Left lung (tissue), 14 donors: ENCODE measurements at places on chromosomes 7 and 10. TPM values are rescaled to one million over a fixed set of nuclear protein-coding genes. Genes with fewer than 3 reads are reported as not detected.

DNA sequence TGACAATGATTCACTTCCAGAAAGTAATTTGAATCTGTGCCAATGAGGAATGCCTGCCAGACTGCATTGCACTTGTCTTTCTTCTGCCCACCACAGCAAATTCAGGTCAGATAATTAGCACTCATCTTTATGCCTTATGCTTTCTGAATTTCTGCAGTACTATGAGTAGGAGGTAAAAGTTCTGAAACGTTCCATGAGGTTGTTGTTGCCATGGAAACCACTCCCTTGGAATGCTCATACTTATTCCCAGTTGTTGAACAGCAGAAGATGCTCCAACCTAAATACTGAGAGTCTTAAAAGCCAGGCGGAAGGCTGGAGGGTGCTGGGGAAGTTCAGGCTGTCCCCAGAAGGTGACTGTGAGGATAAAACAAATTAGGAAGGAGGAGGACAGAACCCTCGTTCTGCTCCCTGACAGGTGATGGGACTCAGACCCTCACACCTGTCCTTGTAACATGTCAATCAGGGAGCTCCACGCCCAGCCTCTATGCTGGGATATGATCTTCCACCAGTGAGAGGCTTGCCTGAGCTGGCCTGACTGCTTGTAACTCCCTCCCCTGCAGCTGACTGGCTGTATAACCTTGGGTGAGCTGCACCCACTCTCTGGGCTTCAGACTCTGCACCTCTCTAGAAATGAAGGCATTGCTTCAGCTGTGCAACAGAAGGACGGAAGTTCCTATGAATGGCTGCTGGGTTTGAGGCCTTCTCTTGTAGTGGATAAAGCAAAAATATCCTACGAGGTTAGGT, 554.3 kb upstream of the MGMT start:
- no peak for DNase-seq

GRCh38 chr10:80455461-80456349, 1.6 kb downstream of the TSPAN14 start:
- DNase-seq = no peak

DNA sequence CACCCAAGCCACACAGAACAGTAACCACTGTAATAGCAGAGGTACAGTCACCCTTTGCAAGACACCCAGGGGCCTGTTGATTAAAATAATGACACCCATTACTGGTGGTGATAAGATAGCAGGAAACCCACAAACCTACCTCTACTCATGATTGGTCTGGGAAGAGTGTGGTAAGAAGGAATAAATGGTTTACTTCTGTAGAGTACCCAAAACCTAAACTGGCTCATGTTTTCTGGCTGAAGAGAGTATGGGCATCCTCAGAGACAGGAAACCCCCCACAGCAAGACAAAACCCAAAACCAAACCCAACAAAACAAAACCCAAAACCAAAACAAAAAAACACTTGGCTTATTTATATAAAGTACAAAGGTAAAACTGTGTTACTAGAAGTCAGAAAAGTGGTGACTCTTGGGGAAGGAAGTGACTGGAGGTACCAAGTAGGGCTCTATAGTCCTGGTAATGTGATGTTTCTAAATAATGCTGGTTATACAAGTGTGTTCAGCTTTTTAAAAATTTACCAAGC, 15.5 kb upstream of the DNAJB12 start:
- no peak for DNase-seq

- no peak for DNase-seq
These were observed 42.1 kb upstream of the HPS1 start for GRCh38 chr10:98488669-98489430.

DNA sequence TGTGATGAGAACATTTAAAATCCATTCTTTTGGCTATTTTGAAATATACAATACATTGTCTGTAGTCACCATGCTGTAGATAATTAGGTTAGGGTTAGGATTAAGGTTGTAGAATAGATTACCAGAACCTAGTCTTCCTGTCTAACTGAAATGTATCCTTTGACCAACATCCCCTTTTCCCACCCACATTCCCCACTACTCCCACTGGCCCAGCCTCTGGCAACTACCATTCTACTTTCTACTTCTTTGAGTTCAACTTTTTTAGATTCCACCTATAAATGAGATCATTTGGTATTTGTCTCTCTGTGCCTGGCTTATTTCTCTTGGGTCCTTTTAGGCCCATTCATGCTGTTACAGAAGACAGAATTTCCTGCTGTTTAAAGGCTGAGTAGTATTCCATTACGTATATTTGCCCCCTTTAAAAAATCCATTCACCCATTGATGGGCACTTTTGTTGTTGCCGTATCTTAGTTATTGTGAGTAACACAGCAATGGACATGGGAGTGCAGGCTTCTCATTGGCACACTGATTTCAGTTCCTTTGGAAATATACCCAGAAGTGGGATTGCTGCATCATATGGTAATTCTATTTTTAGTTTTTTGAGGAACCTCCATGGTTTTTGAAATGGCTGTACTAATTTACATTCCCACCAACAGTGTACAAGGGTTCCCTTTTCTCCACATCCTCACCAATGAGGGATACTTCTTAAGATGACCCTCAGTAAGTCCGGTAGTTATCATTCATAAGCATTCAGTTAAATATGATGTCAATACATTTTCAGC, 104.0 kb downstream of the RALA start:
- DNase-seq = no peak

- DNase-seq = no peak
These were observed 96.0 kb downstream of the MTERF1 start for GRCh38 chr7:91784469-91784868.

- DNase-seq = peak; percentile 32
These were observed 54.9 kb downstream of the PDGFA start for GRCh38 chr7:464454-465401.

DNA sequence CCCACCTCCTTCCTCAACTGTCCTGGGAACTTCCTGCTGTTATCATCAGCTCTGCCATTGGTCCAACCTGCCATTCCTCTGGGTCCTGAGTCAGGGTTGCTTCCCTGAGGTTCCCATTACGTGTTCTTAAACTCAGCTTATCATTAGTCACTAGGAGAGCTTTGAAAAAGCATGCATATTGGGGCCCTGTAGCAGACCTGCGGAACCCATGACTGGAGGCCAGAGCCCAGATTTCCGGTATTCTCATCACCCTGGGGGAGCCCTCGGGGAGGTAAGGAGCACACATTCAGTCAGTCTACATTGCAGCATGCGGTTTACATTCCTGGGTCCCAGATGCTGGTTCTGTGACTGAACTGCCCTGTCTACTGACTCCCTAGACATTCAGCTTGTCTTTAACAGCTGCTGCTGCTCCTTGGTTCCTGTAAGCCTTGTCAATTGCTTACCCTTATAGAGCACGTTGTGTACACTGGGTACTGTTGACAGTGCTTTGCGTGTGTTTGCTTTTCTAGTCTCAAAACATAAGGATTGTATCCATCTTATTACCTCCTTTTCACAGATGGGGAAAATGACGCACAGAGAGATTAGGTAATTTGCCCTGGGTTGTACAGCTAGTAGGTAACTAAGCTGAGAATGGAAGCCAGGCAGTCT, 12.8 kb downstream of the CDHR3 start:
- no peak for DNase-seq

DNA sequence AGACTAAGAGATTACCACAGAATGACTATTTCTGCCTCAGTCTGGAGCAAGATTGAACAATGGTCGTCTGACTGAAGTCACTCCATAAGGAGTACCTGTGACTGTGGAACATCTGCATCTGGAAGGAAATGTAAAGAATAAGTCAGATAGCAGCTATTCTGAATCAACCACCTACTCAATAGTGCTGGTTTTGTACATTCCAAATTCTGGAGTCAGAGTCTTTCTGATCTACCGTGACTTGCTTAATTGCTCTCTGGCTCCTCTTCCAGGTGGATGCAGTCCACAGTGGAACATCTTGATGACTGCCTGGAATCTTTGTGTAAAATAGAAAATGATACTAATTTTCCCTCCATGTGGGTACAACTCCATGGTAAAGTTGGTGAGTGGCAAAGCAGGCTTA, 156.3 kb upstream of the SEMA3C start:
- no peak for DNase-seq

- DNase-seq = no peak
These were observed 214.8 kb downstream of the LRRTM3 start for GRCh38 chr10:67140641-67141040.

DNA sequence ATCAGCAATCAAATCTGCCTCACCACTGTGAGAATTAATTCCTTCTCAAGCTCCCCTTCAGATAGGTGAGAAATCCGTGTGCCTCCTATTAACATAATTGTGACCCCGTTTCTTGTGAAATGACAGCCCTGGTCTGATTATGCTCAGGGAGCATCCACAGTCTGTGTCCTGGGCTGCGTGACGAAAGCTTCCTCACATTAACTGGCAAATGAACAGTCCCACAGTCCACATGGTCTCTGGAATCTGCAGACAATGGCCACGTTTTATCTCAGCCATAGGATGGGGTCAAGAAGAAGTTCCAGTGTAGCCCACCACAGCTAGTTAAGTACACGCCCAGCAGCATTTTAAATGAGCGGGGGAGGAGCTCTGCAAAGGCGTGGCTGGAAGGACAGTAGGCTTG, 229.2 kb downstream of the RPS24 start:
- DNase-seq = no peak

DNA sequence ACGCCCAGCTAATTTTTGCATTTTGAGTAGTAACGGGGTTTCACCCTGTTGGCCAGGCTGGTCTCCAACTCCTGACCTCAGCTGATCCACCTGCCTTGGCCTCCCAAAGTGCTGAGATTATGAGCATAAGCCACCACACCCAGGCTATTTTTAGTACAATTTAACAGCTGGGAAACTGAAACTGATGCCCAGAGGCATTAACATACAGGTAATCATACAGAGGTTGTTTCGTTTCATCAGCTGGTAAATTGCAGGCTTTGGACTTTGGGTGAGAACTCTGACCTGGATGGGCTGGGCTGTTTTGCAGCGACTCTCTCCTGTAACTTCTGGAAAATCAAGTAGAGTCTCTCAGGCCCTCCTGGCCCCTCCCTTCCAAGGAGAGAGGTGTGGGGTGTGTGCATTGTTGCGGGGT, 6.2 kb upstream of the ACHE start:
- no peak for DNase-seq

DNA sequence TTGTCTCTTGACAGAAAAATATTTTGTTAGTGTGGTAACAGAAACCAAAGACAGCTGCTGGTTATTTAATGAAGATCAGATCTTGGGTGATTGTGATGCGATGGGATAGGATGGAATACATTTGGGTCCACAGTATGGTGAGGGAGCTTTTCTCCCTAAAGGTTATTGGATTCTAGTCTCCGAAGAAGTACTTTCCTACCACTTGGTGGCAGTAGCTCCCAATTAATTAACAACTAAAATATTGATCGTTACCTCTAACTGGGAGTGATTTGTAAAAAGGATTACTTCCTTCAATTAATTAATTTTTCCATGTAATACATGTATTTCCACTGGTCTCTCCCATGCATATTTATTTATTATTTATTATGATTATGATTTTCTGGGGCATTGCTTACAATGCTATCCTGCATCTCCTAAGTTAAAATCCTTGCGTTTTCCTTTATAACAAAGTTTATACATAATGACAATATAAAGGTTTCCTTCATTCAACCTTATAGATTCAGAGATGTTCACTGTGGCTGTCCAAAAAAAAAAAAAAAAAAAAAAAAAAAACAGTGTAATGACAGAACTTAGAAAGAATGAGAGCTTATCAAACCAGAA, 25.6 kb downstream of the TMEM196 start:
- DNase-seq = no peak

- DNase-seq = no peak
These were observed 84.7 kb upstream of the KDM7A start for GRCh38 chr7:140261522-140261921.

DNA sequence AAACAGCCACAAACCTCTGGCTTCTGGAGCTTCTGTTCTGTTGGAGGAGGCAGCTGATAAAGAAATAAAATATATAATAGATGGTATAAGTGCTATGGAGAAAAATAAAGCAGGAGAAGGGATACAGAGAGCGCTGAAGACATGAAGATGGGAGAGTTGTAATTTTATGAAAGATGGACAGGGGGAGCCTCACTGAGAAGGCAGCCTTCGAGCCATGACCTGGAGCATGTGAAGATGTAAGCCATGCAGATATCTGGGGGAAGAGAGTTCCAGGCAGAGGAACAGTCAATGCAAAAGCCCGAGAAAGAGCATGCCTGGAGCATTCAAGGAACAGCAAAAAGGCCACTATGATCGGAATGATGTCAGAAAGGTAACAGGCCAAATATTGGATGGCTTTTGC, 187.5 kb downstream of the KIAA1217 start:
- no peak for DNase-seq

DNA sequence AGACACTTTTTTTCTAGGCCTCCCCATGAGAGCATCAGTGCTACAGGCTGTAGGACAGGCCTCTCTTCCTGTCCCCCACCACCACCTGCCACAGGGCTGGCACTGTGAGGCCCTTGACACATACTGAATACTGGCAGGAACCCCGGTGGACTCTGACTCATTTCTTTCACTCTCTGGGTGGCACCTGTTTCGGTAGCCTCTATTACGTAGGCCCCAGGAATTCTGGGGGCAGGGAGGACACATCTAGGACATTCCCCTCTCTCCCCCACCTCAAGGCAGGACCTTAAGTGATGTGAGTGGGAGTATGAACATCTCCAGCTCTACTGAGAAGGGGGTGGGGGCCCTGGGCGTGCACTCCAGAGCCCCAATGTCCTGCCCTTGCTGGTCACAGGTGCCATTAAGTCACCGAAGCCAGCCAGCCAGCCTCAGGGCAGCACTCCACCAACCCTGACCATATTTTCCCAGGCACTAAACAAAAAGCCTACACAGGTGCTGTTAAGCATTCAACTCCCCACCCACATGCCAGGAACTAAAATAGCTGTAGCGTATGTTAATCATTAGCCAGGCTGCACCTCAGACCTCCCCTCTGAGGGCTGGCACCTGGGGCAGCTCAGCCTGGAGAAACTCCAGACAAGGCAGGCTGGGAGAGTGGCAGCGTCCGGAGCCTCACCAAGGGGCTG, 8.9 kb downstream of the ANXA11 start:
- peak; percentile 80 for DNase-seq

Gene PDK4
- total RNA-seq = 56.6 TPM

Gene LRRN3
- total RNA-seq = 3.3 TPM

Gene MMD2
- not detected for total RNA-seq

Gene VWA2
- total RNA-seq = 18.9 TPM
